ENCODE measurements at places on chromosomes 12 and 14. TPM values are rescaled to one million over a fixed set of nuclear protein-coding genes. Genes with fewer than 3 reads are reported as not detected.

Gene GSG1
- 1.6 TPM for polyA plus RNA-seq

GRCh38 chr12:9735601-9736000 lies 2.7 kb upstream of the CLECL1 start:
- DNase-seq = no peak

- no peak for DNase-seq
These were observed 308.0 kb downstream of the ITPR2 start for GRCh38 chr12:26524862-26525465.

DNA sequence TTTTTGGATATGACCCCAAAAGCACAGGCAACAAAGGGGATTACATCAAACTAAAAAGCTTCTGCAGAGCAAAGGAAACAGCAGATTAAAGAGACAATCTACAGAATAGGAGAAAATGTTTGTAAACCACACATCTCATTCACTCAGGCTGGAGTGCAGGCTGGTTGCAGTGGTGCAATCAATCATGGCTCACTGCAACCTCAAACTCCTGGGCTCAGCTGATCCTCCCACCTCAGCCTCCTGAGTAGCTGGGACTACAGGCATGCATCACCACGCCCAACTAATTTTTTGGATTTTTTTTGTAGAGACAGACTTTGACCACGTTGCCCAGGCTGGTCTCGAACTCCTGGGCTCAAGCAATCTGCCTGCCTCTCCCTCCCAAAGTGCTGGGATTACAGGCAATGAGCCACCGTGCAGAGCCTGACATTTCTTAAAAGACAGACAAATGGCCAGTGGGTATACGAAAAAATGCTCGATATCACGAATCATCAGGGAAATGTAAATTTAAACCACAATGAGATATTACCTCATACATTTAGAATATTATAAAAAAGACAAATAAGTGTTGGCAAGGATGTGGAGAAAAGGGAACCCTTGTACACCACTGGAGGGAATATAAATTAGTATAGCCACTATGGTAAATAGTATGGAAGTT lies 9.8 kb downstream of the NCKAP5L start:
- DNase-seq = no peak

GRCh38 chr14:98999901-99000300 lies 272.1 kb downstream of the BCL11B start:
- no peak for DNase-seq

Gene RNASE8
- polyA plus RNA-seq = not detected

Gene RNASE3
- not detected for polyA plus RNA-seq

DNA sequence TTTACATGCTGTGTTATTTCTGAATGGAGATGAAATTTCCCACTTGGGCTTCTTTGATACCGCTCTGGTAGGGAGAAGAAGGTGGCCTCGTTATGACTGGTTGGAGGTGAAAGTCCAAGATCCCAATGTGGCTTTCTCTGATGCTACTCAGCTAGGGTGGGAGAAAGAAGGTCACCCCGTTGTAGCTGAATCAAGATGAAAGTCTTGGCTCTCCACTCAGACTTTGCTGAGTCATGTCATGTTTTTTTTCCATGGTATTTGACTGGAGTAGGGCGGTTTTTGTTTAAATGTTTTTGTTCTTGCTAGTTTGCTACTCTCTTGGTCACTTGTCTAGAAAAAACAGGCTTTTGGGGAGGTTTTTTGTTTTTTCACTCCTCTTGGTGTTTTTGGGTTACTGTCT lies 2.4 kb upstream of the PDE6H start:
- DNase-seq = no peak

- no peak for DNase-seq
These were observed 1278.7 kb upstream of the USP15 start for GRCh38 chr12:60981473-60981872.

Gene SDSL
- 13.6 TPM for polyA plus RNA-seq

Gene SGPP1
- polyA plus RNA-seq = 10.0 TPM

- DNase-seq = no peak
These were observed 8.2 kb downstream of the KCNA5 start for GRCh38 chr12:5051913-5052312.

DNA sequence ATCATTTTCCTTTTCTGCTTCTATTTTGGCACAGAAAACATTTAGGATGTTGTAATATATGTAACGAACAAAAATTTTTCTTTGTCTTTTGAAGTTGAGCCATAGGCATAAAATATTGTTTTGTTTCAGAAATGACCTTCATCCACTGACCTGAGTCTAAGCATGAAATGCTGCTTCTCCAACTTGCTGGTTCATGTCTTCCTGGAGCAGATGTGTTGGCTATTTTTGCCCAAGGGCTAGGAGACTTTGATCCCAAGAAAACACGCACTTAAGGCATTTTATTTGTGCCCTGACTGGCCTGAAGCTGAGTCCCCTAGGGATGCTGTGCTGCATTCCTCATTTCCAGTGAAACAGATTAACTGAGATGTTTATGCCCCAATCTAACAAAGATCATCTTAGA lies 27.2 kb upstream of the ALG10B start:
- DNase-seq = no peak

DNA sequence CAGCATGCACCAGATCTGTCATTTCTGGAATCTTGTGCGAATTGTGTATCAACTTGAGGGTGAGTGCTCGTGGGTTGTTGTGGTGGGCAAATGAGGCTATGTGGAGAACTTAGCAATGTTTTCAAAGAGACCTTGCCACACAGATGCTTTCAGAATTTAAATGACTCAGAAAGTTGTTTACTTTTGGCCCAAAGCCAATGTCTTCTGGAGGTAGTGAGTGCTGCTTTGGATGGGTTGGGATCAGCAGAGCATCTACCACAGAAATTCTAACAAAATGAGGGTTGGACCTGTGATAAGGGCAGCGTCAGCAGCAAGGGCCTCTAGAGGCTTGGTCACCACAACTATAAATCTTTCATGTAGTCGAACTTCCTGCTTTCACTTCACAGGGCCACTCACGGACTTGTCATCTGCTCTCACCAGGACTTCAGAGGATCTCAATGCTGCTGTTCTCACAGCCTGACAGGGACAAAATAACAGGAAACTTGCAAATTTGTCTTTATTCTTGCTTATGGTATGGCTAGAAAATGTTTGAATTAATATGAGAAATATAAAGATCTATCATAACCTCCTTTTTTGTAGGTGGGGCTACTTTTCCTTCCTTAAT lies 111.4 kb downstream of the DACT1 start:
- DNase-seq = peak; percentile 93

Gene LMO3
- polyA plus RNA-seq = 2.0 TPM

Gene SSTR1
- 1.0 TPM for polyA plus RNA-seq

Gene NKX2-1
- polyA plus RNA-seq = not detected

DNA sequence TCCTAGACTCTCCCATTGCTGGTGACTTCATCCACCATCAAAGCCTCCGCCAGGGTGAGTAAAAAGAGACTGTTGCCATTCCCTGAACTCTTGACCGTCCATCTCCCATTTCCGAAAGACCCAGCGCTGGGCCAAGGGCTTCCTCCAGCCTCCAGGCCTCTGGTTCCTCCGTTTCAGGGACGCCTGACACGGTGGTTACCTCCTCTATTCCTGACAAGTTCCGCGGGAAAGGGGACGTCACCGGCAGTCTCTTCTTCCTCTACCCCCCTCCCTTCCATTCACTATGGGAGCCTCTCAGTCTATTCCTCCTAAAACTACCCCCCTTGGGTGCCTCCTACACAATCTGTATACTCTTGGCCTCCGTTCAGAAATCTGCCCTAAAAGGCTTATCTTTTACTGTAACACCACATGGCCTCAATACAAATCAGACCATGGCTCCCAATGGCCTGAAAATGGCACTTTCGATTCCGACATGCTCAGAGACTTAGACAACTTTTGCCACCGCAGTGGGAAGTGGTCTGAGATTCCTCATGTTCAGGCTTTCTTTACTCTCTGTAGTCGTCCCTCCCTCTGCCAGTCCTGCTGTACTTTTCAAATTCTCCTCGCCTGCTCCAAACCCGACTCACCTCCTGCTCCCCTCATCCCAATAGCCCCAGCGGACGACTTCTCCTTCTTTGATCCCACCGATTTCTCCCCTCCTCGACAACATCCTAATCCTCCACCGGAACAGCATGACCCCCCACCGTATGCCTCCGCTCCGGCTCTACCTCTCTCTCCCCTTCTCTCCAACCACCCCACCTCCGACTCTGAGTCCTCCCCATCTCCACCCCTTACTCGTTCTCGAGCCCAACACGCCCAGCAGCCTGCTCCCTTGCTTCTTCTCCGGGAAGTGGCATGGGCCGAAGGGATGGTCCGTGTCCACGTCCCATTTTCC lies 70.4 kb downstream of the MOK start:
- no peak for DNase-seq

DNA sequence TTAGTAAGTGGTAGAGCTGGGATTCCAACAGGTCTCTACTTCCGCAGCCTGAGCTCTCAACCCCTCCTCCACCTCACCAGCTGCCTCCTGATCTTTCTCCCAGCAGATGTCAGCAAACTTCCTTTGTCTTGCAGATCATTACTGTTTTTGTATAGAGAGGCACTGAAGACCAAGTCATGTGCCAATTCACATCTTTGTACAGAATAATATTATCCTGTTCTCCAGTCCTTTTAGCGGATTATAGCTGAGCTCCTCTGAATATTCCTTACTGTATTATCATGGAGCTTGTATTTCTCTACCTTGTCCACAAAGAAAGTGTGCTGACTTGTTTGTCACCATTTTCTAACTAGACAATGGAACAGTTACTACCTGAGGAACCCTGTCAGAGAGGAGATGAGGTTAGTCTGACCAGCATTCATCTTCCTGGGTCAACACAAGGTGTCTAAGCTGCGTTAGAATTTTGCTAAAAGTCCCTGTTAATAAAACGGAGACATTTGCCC lies 142.3 kb upstream of the ARHGAP5 start:
- no peak for DNase-seq

Gene SMIM41
- polyA plus RNA-seq = not detected

- no peak for DNase-seq
These were observed 346.2 kb upstream of the FAR2 start for GRCh38 chr12:28802706-28803438.

Gene GLT1D1
- not detected for polyA plus RNA-seq

- no peak for DNase-seq
These were observed 1.7 kb upstream of the FLRT2 start for GRCh38 chr14:85528080-85528896.

DNA sequence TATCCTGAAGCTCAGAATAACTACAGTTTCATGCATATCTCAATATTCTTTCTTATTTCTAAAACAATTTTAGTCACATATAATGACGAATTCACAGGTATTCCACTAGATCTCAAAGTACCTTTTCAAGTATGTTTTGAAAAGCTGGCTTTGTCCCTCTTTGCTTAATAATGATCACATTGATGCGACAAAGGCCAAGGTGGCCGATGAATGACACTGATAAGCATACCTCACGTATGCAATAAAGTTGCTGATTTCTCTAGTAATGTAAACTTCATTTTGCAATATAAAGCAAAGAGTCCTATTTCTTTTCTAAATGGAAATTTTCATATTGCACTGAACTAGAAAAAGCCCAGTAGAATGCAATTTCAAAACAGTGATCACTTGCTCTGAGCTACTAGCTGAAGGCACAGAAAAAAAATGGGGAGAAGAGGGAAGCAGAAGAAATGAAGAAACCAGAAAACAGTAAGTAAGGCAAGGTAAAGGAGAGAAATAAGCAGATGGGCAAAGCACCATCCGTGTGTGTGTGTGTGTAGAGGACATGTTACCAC lies 29.3 kb downstream of the FGD6 start:
- DNase-seq = no peak

- DNase-seq = no peak
These were observed 539.8 kb downstream of the NRXN3 start for GRCh38 chr14:78709795-78710557.

DNA sequence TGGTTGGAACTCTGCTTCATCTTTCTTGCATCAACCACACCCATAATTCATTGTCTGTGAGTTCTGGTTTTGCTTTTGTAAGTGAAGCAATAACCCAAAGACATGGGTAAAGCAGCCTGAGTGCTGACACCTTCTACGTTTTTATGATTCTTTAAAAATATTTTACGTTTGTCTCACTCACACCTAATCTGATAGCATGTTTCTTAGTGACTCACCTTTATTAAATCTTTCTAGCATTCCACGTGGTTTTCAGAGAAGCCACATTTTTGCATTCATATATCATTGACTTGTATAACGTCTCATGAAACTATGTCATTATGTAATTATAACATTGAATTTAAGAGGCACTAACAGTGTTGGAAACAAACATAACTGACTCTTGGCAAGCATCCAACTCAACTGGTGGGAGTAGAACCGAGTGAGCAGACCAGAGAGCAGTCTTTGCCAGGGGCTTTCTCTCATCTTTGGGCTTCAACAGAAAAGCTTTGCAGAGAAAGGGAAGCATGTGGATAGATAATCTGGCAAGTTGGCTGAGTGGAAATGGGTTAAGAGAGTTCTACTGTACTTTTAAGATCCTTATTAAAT lies 118.8 kb downstream of the TPH2 start:
- no peak for DNase-seq

Gene PTPN6
- 0.07 TPM for polyA plus RNA-seq

- DNase-seq = no peak
These were observed 496.5 kb downstream of the FSCB start for GRCh38 chr14:44010595-44010994.

DNA sequence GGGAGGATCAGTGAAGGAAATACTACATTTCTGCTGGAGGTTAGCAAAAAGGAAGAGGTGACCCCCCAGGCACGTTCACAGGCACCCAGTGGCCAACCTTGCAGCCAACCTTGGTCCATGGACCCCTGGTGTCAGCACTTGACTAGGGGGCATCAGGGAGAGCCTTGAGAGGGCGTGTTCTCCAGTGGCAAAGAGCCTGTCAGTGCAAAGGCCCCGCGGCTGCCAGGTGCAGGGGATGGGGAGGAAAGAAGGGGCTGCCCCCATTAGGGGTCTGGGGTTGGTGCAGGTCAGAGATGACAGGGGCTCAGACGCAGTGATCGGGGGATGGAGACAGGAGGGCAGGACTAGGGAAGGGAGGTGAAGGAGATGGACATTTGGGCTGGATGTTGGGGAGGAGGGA lies 22.7 kb upstream of the ULK1 start:
- DNase-seq = no peak

Gene VASH1
- polyA plus RNA-seq = 6.0 TPM

DNA sequence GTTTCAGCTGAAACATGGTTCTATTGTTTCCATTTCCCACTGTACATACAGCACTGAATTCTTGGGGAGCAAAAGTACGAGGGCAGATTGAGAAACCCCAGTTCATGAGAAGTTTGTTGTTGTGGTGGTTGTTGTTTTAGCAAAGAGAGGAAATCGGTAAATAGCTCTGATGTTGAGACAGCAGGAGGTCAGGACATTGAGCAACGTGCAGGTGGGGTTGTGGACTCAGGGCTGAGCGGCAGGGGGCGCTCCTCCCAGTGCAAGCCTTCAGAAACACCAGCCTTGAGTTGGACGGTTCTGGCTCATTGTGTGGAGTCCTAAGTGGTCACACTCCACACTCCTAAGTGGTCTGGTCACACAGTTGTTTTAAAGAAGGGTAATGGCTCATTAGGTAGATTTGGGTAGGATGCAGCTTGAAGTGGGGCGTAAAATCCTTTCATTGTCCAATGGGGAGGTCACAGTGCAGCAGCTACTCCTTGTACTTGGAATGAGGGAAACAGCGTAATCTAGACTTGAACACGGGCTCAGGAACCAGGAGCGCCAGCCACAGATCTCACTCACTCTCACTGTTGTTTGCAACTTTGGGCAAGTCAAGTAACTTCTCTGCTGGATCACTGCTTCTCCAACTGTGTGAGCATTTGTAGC lies 14.5 kb upstream of the PWP1 start:
- DNase-seq = no peak

All from AG04450 (cell line).